GM04504 (cell line): ENCODE measurements at places on chromosomes 7 and 10.

- DNase-seq = no peak
Measured at GRCh38 chr10:102311025-102311420, 65.7 kb downstream of the GBF1 start.

DNA sequence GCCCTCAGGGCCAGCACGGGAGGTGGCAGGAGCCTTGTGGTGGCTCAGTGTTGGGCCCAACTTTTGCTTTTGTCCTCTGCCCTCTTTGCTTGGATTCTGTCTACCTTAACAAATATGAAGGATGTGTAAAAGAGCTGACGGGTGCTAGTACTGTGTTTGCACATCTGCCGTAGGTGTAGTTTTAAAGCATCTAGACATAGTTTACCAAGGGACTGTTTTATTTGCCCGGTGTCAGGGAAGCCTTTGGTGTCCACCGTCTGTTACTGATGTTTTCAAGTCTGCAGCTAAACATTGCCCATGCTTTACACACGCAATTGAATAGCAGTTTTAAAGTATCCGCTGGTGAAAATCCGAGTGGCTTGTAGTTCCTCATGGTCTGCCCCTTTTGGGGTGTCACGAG is 87.8 kb downstream of the DYNC2I1 start:
- no peak for DNase-seq

DNA sequence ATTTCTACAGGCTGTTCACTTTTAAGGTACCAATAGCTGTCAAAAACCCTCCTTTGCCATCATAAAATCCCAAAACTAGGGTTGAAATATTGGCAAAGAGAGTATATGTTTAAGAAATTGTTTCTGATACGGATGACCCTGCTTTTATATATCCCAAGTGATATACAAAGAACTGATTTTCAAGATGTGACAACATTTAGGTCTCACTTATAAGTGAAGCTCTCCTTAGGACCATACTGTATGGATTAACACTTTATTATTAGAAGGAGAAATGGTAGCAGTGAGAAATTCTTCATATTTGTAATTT is 11.0 kb upstream of the CRPPA start:
- no peak for DNase-seq

DNA sequence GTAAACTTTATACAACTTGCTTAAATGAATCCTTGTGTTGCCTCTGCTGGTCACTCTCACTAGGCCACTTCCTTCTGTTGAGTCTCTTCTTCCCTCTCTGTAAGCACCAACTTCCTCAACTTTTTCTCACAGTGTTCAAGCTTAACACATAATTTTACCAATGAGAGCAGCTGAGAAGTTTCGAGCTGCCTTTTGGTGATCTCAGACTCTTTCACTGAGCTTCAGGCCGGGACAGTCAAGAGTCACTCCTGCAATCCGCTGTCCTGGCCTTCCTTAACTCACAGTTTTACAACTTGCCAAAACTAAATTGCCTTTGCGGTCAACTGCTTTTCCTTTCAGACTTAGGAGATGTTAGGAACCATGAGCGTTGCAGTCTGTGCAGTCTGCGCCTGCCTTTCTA is 47.4 kb downstream of the PRPF18 start:
- DNase-seq = peak; percentile 65
